ENCODE measurements at places on chromosomes 2 and 18.

- no peak overlapping the region for H3K27ac ChIP-seq
- no peak for DNase-seq
- no peak overlapping the region for H3K4me3 ChIP-seq
Observed at GRCh38 chr2:583666-584065, 93.5 kb downstream of the TMEM18 start.

DNA sequence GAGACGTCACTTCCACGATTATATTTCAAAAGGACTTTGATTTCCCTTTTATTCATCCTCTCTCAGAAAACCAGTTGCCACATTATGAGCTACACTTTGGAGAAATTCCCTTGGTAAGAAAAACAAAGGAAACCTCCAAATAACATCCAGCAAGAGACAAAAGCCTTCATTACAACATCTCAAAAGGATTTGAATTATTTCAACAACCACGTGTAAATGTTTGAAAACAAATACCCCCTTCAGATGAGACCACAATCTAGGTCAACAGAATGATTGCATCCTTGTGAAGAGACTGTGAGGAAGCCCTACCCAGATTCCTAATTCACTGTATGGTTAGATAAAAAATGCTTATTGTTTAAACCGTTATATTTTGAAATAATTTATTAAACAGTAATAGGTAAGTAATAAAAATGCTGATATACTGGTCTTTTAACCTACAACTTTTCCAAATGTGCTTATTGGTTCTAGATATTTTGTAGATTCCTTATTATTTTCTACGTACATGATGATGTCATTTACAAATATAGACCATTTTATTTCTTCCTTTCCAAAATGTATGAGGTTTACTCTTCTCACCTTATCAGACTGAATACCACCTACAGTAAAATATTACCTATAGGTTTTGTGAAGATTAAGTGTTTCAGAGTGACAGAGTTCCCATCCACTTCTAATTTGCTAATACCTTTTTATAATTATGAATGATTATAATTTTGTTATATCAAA, 922.7 kb upstream of the CHAC2 start:
- H3K4me3 ChIP-seq, result no peak overlapping the region
- DNase-seq, result no peak
- H3K27me3 ChIP-seq, result no peaks in the 10 kb centered on the region

DNA sequence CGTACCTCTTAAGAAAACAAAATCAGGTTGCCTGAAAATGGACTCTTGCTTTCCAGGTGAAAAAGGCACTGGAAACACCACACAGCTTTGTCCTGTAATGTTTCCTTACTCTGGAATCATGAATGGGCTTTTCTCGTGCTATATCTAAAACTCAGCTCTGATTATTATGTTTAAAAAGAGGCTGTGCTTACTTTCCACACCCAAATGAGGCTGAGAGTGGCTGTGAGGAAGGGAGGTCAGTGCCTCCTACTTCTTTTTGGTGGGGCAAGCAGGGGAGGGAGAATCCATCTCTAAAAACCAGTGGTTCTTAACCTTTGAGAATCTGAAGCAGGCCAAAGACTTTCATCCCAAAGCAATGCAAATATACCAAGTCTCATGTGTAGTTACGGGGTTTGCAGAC, 148.6 kb downstream of the FAM210A start:
- peak overlapping the region; percentile 60 for H3K4me3 ChIP-seq
- peaks cover 16% of the 10 kb centered on the region for H3K36me3 ChIP-seq
- H3K27ac ChIP-seq, result peak overlapping the region; percentile 89

- no peaks in the 10 kb centered on the region for H3K4me1 ChIP-seq
- H3K27me3 ChIP-seq, result no peaks in the 10 kb centered on the region
- H3K4me3 ChIP-seq, result no peak overlapping the region
Observed at GRCh38 chr2:21231985-21232384, 108.2 kb downstream of the TDRD15 start.
